B cell (primary cell): ENCODE measurements at places on chromosomes 16 and 17. TPM values are rescaled to one million over a fixed set of nuclear protein-coding genes. Genes with fewer than 3 reads are reported as not detected.

The FA2H gene
- 1.1 and 3.6 TPM in 2 replicates for polyA plus RNA-seq

The CCR7 gene
- 116 and 142 TPM in 2 replicates for polyA plus RNA-seq

The TADA2A gene
- 8.8 and 10.9 TPM in 2 replicates for polyA plus RNA-seq

The ZG16B gene
- not detected in 2 replicates for polyA plus RNA-seq

The LDHD gene
- 0.19 TPM in 1 of 2 replicates, not detected in the other for polyA plus RNA-seq

The ACAP1 gene
- 412 and 471 TPM in 2 replicates for polyA plus RNA-seq

The CCL22 gene
- 0.04 and 0.10 TPM in 2 replicates for polyA plus RNA-seq

The CDRT15L2 gene
- not detected in 2 replicates for polyA plus RNA-seq

The RBL2 gene
- 53.2 and 70.7 TPM in 2 replicates for polyA plus RNA-seq

The CHMP6 gene
- polyA plus RNA-seq, result 13.3 and 21.2 TPM in 2 replicates
